LHCN-M2 (cell line): ENCODE measurements at places on chromosomes 7 and 10. TPM values are rescaled to one million over a fixed set of nuclear protein-coding genes. Genes with fewer than 3 reads are reported as not detected.
A peak's percentile ranks its signal among the peaks of the same experiment; 100 is the strongest.

DNA sequence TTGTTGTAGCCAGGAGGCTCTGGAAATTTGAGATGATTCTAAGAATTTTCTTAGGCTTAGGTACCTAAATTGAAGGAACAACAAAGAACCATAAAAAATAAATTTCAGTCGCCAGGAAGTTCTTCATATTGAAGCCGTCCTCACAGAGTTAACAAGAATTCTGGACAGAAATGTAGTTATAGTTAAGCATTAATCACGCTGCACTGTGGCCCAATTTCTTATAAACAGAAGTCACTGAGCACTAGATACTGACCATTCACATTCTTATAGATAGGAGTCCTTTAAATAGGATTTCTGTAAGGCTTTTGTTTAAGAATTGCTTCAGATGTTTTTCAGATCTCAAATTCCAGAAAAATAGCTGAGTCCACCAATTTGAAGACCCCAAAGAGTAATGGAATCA lies 256.2 kb upstream of the PITRM1 start:
- no peak for DNase-seq

DNA sequence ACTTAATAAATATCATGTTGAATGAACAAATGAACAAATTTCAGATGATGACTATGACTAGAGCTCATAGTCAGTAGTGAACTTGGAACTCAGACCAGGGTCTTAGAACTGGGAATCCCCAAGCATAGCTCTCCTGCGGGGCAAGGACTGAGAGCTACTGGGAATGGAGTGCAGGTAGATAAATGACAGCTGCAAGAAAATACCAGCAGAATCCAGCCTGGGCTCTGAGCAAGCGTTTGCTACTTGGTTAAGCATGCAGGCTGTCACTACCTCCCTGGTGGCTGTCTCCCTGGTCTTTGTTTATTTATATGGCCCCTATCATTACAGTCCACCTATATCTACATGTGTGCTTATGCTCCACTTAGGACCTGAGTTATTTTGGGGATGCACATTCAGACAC lies 208.4 kb downstream of the POU6F2 start:
- DNase-seq: no peak

- no peak for DNase-seq
Measured at GRCh38 chr10:34341473-34341872, 473.6 kb downstream of the PARD3 start.

DNA sequence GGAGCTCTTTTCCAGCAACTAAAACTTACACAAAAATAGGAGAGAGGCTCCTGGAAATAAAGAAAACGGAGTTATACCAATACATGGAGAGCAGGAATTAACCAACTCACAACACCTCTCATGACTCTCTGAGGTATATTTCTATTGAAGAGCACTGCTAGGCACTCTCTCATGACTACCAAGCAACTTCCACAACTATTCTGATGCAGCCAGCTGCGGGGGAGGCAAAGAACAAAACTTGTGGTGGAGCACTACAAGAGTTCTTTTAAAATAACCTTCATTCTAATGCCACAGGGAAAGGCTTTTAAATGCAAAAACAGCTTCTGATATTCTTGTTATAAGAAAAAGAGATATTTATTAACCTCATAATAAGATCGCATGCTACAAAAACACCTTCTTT lies 140.7 kb downstream of the SLC25A13 start:
- DNase-seq: no peak

- peak; percentile 58 for DNase-seq
Measured at GRCh38 chr10:31036209-31036608, 4.5 kb upstream of the ZNF438 start.

GRCh38 chr7:80139236-80139635 lies 4.6 kb downstream of the GNAI1 start:
- DNase-seq: no peak

GRCh38 chr7:151694828-151695580 lies 175.3 kb upstream of the RHEB start:
- no peak for DNase-seq

- DNase-seq: no peak
Measured at GRCh38 chr10:106947643-106948042, 216.9 kb downstream of the SORCS1 start.

Gene CUTC
- total RNA-seq: 18.9 and 20.6 TPM in 2 replicates

Gene PDE6C
- total RNA-seq: not detected in 2 replicates

Gene WNT2
- not detected in 2 replicates for total RNA-seq

Gene ALDH18A1
- 78.7 and 104 TPM in 2 replicates for total RNA-seq
